ENCODE measurements at places on chromosomes 4 and X.

GRCh38 chr4:99642725-99643489 is 14.7 kb downstream of the C4orf54 start:
- no peak for DNase-seq

DNA sequence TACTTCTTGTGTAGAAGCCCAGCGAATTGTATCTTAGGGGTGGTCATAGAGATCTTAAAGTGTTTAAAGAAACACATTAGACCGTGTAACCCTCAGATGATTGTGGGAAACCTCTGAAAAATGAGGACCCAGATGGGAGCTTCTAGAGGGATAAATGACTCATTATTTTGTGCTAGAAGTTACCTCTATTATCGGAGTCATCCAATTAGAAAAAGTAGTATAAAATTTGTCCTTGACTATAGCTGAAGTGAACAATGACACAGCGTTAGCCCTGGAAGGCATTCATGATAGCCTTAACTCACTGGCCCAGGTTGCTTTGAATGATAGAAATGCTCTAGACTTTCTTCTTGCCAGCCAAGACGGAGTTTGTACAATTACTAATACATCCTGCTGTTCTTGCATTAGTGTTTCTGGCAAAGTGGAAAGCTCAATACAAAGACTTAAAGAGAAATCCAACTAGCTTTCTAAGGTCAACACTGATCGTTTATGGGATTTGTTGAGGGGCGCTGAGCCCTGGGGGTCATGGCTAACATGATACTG is 178.9 kb upstream of the VEGFC start:
- no peak for DNase-seq

DNA sequence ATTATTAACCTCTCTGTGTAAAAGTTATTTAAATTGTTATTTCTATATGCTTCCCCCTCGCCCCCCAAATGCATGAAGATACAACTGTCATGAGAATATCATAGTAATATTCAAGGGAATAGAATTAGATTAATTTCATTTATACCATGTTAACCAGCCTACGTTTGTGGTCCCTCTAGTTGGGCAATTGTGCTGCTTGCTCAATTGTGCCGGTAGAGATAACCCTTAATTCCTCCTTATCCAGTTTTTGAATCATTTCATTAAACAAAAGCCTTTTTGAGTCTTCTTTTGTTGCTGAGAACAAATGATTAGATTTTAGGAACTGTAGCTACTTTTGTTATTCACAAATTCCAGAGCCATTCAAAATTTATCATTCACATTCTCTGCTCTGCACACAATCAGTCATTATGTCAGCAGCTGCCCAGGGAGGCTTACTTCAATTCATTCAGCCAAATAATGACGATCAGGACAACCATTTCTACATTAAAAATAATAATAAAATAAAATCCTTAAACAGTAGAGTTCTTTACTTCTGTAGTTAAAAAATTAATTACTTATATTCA is 98.1 kb downstream of the ADGRL3 start:
- DNase-seq = no peak

- DNase-seq = no peak
Observed at GRCh38 chrX:9619133-9619532, 146.5 kb downstream of the GPR143 start.

GRCh38 chrX:7435822-7436221 is 287.9 kb upstream of the PUDP start:
- no peak for DNase-seq

DNA sequence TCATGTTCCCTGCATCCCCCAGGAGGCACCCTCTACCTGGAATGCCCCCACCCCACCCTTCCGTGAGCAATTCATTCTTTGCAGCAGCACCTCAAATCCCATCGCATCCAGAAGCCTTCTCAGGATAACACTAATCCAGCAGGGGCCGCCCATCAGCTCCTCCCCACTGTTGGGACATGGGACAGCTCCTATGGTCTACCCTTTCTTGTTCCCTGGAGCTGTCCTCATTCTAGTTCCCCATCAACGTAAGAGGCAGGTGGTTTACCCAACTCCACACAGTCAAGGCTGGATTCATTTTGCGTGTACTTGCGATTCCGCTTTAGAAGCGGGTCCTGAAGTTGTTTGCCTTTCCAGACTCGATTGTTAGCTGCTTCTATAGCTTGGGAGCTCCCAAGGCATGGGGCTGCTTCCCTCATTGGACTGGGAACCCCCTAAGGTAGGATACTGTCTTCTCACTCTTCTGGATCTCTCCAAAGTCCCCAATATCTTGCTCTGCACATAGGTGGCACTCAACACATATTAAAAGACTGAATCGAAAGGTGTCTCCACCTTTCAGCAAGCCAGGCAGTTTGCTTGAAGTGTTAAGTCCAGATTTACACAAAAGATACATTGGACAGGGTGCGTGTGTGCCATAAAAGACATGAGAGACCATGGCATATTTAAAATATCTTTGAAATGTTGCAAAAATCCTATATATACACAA is 942 bp upstream of the APLN start:
- DNase-seq = no peak

DNA sequence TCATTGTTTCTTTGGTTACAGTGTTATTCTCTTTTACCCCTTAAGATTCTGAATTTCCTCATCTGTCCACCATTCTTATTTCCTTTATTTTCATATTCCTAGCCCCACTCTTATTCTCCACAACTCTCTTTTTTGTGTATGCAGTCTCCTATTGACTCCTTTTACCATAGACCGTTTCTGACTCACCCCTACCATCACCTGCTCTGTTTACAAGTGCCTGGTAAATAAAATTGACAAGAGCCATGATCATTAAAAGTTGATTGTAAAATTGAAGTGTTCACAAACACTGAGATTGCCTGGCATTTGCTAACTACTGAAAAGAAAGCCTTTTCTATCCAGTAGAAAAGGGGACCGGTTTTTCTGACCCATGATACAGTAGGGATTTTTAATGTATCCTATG is 54.4 kb downstream of the MRPL1 start:
- no peak for DNase-seq

DNA sequence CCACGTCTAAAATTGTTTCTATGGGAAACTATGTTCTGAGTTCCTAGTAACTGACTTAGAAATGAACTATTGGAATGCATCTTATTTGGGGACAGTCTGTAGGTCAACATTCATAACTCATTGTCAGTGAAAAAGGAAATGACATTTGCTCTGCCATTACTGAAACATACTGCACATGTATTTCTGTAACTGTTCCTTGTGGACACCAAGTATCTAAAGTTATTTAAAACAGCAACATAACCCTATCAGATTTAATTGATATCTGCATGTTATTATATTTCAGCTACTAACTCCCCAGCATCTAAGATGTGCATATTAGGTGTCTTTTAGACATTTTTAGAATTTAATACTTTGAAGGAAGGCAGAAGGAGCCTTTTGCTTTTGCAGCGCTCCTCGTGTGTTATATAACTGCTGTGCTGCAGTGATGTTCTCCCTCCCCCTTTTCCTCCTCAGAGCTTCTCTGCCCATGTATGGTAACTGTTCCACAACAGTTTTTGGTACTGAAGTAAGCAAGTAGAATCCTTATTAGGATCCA is 37.2 kb upstream of the TMEM131L start:
- DNase-seq = peak; percentile 21

DNA sequence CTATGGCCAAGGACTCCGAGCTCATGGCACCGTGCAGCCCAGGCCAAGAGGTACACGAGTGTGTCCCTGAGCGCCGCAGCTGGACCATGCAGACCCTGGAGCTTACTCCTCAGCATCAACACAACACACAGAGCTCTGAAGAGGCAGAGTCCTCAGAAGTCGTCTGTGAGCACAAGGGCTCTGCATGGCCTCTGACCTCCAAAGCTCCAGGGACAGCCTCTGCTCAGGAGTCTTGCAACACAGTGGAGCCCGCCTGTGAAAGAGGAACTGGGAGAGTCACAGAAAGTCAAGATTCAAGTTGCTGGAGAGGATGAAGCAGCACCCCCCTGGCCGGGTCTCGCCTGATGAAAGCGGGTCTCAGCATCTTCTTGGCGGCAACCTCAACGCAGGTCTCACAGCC is 2.9 kb downstream of the LRPAP1 start:
- no peak for DNase-seq

GRCh38 chrX:13911586-13911985 is 94.7 kb upstream of the GPM6B start:
- no peak for DNase-seq

GRCh38 chr4:3772632-3773031 is 6.4 kb downstream of the ADRA2C start:
- DNase-seq = no peak

Data from AG08395 (cell line).